ENCODE measurements at places on chromosomes 7 and 10.

- no peak for DNase-seq
Measured at GRCh38 chr10:1366322-1366691, 310.1 kb downstream of the WDR37 start.

DNA sequence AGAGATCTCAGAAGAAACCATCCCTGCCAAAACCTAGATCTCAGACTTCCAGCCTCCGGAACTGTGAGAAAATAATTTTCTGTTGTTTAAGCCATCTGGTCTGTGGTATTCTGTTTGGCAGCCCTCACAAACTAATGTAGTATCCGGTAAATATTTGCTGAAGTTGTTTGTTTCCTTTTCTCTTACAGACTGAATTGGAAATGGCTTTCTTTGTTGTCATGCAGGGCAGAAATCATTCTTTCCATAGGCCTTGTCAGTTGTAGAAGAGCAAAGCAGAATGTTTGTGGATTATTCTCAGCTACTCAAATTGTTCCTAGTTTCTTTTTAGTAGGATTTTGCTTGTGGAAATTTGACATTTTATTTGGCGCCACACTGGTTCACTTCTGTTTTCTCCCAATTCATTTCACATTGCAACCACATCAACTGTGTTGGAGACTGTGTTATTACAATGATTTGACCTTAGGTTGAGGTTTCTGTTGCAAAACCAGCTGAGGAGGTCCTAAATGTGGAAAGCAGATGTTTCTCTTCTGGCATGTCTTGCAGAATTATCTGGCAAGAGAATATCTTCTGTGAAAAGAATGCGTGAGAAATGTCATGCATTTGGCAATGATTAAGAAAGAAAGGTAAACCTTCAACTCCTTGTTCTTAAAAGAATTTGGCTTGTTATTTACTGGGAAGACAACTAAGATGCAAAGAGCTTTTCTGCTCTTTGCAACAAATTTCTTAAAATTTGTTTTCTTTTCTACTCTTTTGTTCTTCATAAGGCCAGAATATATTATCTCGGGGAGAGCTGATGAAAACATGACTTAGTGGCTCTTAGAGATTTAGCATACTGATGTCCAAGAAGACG, 25.8 kb downstream of the ACTA2 start:
- no peak for DNase-seq

- DNase-seq = no peak
Measured at GRCh38 chr10:57743711-57744110, 524.0 kb downstream of the IPMK start.

DNA sequence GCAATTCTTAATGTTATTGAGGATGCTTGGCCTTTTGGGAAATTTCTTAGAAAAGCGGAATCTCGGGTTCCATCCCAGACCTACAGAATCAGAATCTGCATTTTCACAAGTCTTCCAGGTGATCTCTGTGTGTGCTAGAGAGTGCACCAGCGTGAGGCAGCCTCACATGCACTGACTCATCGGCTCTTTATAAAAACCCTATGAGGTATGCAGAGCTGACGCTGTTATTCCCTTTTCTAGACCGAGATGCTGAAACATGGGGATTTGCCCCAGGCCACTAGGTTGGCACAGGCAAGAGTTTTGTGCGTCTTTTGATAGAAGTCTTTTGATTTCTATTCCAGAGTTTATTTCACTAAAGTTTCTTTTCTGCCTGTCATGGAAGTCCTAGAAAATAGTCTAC, 61.2 kb downstream of the CDCA7L start:
- DNase-seq = no peak

DNA sequence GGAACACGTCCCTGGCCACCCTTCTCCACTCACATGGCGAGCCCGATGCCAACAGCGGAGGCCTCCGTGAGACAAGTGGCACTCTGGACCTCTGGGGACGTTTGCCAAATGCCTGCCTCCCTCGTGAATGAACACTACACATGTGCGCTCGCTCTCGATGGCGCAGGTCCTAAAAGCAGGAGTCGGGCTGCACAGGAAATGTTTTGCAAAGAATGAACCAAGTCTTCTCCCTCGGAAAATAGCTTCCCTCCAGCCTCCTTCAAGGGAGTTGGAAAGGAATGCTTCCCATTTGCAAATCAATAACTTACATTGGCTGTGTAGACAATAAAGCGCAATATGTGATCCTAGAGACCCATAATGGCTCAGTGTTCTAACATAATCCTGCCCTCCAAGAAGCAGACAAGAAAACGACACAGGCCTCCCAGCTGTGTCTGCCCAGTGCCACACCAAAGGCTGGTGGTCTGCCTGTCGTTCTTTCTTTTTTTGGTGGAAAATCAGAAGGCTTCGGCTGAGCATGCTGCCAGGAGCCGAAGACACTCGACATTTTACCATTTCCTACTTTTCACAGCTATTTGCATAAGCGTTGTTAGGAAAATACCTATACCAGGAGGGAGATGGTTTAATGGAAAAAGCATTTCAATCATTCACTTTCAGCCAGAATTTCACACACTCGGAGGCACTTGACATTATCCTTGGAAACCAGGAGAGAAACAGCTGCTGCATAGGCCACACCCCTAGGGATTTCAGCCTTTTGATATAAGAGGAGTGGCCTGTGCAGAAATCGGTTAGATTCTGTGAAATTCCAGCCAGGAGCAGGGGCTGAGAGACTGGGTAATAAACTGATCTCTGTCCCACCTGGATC, 38.4 kb downstream of the ATXN7L1 start:
- no peak for DNase-seq

GRCh38 chr10:77116904-77117303, 520.7 kb downstream of the KCNMA1 start:
- no peak for DNase-seq

- DNase-seq = no peak
Measured at GRCh38 chr10:95394161-95394880, 103.5 kb upstream of the PDLIM1 start.

GRCh38 chr7:134028853-134029252, 98.3 kb upstream of the LRGUK start:
- DNase-seq = no peak
